ENCODE measurements at places on chromosomes 5 and 9.

DNA sequence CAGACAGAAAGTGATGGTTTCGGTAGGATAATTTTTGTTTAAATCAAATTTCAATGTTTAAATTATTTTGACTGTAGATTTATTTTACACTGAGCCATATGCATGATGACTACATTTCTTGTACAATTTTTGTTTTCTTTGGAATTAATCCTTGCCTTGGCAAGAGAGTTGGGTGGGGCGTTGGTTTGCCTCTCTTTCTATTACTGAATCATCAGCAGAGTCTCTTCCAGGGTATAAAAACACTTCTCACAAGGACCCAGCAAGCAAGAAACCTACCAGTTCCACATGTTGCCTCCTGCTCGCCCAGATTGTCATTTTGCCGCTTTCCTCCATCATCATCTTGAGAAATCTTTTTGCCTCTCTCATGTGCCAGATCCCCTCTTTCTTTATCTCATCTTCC lies 455.0 kb upstream of the DMAC1 start:
- no peak for DNase-seq

DNA sequence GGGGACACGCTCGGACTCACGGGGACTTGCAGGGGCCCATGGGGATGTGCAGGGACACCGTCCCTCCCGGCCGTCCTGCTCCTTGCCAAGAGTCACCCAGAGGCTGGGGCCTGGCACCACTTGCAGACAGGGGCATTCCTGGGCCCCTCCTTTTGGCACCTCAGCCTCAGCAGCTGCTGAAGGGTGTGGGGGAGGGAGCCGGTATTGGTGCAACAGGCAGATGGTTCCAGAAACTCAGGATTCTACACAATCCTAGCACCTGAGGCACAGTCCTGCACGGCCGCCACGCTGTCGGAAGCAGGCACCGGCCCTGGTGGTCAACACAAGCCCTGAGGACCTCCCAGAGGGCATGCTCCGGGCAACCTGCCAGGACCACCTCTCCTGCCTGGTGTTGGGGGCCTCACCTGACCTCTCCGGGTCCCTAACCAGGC lies 19.3 kb upstream of the SLC12A7 start:
- DNase-seq: no peak

GRCh38 chr9:123420592-123421111 lies 64.7 kb downstream of the CRB2 start:
- no peak for DNase-seq

DNA sequence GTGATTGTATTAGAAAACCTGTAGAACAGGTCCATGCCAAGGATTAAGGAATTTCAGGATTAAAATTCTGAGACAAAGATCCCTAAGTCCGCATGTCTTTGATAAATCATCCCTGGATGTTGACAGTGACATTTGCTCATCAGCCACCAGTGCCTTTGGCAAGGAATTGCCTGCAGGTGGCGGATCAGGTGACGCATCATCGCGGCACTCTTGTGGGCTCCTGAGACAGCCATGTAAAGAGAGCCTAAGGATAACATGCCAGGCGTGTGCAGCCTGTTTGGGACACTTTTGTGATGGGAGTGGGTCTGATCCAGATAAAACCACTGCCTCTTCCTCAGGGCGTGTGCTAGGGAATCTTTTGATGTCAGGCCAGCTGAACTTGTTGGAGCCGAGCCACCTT lies 40.6 kb downstream of the ADCY2 start:
- no peak for DNase-seq

DNA sequence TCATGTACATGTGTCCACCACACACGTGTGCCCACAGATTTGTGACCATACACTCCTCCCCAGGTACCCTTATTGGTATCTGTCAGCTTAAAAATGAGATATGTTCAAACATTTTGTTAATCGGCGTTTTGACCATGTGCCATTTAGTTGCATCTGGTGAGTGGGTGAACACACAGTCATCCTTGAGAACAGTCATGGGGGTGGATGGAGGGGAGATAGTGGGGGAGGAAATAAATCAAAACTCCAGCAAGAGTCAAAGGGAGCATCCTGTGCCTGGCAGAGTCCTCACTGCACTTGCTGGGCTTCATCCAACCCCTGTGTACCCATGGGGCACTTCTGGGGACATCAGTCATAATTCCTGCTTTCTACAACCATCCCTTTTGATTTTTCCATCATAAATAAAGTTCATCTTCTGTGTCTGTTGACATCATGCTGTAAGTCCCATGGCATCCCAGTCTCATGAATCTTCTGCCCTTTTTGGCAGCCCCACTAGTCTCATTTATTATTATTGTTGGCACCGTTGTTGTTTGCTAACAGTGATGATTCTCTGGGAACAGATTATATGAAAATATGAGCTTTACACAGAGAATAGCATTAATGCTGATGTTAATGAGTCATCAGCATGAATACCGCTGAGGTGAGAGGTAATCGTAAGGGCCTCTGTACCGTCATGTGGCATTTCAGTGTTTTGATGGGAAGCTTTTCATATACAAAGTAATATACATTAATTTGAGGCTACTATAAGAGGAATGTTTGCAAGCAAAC lies 24.4 kb upstream of the CLK4 start:
- no peak for DNase-seq

DNA sequence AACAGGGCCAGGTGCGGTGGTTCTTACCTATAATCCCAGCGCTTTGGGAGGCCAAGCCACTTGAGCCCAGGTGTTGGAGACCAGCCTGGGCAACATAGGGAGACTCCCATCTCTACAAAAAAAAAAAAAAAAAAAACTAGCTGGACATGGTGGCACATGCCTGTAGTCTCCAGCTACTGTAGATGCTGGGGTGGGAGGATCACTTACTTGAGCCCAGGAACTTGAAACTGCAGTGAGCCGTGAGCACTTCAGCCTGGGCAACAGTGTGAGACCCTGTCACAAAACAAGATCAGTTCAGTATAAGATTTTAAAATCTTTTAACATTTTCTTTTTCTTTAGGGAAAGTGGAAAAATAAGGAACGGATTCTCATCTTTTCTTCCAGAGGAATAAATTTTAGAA lies 2.5 kb downstream of the BRIX1 start:
- DNase-seq: no peak

- no peak for DNase-seq
These were observed 31.9 kb downstream of the ANKRD33B start for GRCh38 chr5:10595672-10596309.

GRCh38 chr5:171654881-171655280 lies 130.7 kb upstream of the SMIM23 start:
- DNase-seq: no peak

DNA sequence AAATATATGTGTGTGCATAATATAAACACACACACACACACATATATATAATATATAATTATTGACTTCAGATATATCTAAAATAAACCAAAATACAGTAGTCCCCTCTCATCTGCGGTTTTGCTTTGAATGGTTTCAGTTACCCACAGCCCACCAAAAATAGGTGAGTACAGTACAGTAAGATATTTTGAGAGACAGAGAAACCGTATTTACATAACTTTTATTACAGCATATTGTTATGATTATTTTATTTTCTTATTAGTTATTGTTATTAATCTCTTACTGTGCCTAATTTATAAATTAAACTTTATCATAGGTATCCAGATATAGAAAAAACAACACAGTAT lies 564.2 kb downstream of the ACTL7B start:
- no peak for DNase-seq

GRCh38 chr5:93868851-93869250 lies 127.5 kb upstream of the POU5F2 start:
- no peak for DNase-seq

DNA sequence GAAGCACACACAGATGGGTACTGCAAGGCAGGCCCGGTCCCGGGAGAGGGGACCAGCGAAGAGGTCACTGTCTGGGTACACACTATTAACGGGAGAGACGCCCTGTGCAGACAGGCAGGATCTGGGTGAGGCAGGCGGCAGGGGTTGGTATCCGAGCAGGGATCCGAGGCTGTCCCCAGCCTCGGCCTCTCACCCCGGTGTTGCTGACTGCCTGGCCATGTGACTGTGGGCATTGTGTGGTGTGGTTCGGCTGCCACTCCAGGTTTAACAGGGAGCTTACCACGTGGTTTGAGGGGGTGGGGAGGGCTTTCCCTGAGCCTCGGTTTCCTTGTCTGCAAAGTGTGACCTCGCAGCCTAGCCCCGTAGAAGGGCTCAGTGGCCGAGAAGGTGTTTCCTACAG lies 11.1 kb upstream of the RALGDS start:
- no peak for DNase-seq

DNA sequence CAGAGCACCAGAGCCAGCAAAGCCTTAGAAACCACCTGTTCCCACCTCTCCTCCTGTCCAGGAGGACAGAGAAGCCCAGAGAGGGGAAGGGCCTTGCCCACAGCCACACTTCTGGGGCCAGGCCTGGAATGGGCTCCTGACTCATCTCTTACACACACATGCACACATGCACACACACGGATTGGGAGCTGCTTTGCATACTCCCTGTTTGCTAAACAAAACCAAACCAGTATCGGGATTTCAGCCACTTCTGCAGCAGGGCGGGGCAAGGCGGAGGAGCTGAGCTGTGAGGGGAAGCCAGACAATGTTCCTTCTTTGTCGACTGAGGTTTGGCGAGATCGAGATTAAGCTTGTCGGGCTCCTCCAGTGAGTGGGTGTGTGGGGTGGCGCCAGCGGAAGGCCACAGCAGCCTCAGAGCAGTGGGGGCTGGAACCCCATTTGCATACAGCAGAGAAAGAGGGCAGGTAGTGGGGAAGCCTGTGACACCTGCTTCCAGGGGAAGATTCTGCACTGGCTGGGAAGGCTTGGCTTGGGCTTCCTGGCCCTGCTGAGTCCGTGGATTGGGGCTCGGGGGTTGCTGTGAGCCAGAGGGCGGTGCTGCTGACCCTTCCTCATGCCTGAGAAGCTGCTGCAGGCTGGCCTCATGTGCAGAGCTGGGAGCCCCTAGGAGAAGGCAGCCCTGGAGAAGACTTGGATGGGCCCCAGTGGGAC lies 16.1 kb downstream of the GFI1B start:
- DNase-seq: peak; percentile 57

GRCh38 chr9:95611354-95611753 lies 94.6 kb upstream of the PTCH1 start:
- DNase-seq: no peak

GRCh38 chr9:132896906-132897305 lies 18.2 kb downstream of the SPACA9 start:
- DNase-seq: no peak

DNA sequence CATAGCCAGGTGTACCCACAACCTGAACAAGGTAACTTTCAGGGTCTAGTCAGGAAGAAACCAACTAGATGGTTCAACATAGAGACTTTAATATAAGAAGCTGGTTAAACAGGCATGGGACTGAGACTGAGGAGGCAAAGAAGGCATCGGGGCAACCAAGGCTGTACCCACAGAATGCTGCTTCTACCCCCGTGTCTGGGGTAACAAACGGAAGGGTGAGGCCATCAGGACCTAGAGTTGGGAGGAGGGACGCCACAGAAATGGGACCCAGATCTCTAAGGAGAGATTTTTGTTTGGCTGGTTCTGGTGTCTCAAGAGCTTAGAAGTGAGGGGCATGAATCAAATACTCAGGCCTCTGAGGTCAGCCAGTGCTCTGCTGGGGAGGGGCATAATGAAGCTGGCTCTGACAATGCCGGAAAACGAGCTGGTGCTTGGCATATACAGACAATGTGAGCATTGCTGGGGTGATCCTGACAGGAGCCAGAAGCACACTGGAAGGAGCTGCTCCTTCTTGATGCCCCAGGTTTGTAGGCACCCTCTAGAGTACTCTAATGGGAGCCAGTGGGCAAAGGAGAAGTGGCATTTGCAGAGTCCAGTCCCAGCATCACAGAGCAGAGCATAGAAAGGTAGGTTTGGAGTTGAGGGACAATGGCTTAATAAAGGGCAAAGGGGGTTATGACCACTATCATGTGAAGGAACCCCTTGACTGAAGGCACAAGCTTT lies 3.7 kb downstream of the MLANA start:
- DNase-seq: no peak

GRCh38 chr5:157109744-157110143 lies 900 bp upstream of the HAVCR2 start:
- DNase-seq: peak; percentile 19

GRCh38 chr5:168339109-168339771 lies 47.8 kb downstream of the WWC1 start:
- no peak for DNase-seq

DNA sequence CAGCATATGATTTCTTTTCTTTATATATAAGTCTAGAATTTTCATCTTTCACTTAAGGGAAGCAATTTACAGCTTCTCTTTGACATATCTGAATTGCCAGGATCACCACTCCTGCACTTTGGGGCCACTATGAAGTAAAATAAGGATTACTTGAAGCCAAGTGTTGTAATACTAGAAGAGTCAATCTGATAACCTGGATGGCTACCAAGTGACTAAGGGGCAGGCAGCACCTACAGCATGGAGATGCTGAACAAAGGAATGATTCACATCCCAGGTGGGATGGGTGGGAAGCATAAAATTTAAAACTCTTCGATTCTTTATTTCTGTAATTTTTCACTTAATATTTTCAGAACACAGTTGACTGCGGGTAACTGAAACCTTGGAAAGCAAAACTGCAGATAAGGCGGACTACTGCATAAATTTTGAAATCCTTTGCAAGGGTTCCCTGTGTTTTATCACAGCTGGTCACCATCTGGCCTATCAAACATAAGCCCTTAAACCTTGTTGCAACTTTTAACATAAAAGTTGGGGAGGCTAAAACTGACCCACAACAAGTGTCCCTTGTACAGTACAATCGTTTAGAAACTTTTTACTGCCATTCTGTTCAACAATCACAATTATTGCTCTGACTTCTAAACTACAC lies 31.2 kb downstream of the NR3C1 start:
- DNase-seq: no peak

DNA sequence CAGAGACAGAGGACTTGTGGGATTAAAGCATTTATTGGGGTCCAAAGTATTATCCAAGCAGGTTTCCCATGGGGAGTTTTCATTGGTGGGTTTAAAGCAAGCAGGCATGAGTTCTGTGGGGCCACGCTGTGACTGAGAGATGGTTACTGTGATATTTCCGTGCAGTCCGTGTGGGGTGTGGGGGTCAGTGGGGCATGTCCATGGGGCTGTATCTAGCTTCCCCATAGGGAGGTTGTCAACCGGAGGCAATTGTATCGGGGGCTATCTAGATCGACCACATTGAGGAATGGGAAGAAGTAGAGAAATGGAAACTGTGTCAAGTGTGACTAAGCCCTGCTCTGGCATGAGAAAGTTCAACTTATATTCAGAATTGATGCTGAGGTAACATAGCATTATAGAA lies 7.1 kb upstream of the RPS23 start:
- no peak for DNase-seq

DNA sequence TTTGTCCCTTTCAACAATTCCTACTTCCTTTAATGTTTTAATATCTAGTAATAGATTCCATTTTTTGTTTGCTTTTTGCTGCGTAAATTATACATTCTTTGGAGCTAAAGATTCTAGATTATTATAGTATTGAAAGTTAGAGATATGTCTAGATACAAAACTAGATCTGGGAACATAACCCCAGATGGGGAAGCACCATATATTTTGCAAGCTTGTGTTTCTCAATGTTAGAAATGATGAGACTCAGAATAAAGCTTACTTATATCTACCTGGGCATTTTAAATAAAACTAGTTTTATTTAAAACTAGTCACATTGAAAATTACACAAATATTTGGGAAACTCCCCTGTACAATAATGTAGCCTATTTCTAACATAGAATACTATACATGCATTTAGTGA lies 32.2 kb downstream of the TRIO start:
- no peak for DNase-seq

GRCh38 chr9:78811622-78812276 lies 514.8 kb downstream of the PSAT1 start:
- DNase-seq: no peak

GRCh38 chr9:18994263-18994916 lies 38.6 kb downstream of the SAXO1 start:
- DNase-seq: no peak

All from GM12891 (cell line).